ENCODE measurements at places on chromosomes 16 and 17. TPM values are rescaled to one million over a fixed set of nuclear protein-coding genes. Genes with fewer than 3 reads are reported as not detected.

SIAH1 gene
- total RNA-seq: 18.3 TPM

HSD11B2 gene
- total RNA-seq: 2.8 TPM

KCNJ12 gene
- total RNA-seq: not detected

KRTAP9-4 gene
- total RNA-seq: not detected

EVI2B gene
- 16.5 TPM for total RNA-seq

DNA sequence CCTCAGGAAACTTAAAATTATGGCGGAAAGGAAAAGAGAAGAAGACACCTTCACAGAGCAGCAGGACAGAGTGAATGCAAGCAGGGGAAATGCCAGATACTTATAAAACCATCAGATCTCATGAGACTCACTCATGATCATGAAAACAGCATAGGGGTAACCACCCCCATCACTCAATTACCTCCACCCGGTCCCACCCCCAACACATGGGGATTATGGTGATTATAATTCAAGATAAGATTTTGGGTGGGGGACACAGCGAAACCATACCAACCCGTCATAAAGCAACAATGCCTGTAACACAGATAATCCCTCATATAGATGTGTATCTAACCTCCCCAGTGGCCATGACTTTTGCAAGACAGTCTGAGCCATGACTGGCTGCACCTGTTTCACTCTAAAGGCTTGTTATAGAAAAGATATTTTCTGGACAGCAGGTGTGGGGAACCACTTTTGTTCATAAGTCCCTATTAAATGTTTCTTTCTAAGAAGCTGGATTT lies 7.0 kb upstream of the GSDMA start:
- DNase-seq: no peak
- peaks cover 9% of the 10 kb centered on the region for H3K4me1 ChIP-seq
- H3K27ac ChIP-seq: no peak overlapping the region

GRCh38 chr17:50602836-50603235 lies 31.8 kb upstream of the ABCC3 start:
- no peak for DNase-seq
- no peak overlapping the region for H3K27ac ChIP-seq
- H3K4me1 ChIP-seq: no peaks in the 10 kb centered on the region
- no peak overlapping the region for H3K4me3 ChIP-seq

DNA sequence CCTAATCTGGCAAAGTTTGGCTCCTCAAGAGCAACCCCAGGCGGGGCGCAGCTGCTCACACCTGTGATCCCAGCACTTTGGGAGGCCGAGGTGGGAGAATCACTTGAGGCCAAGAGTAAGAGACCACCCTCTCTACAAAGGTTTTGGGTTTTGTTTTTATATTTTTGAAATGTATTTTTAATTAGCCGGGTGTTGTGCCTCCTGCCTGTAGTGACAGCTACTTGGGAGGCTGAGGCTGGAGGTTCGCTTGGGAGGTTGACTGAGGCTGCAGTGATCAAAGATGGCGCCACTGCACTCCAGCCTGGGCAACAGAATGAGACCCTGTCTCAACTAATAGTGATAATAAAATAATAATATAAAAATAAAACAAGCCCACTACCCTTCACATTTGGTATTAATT lies 756 bp upstream of the USP7 start:
- peaks cover 31% of the 10 kb centered on the region for H3K4me1 ChIP-seq
- peaks cover 18% of the 10 kb centered on the region for H3K36me3 ChIP-seq
- no peak for DNase-seq
- H3K27ac ChIP-seq: no peak overlapping the region
- peaks cover 5% of the 10 kb centered on the region for H3K27me3 ChIP-seq

- peaks cover 23% of the 10 kb centered on the region for H3K36me3 ChIP-seq
- peak within 1 kb of the TSS; percentile 89 for H3K27ac ChIP-seq
- H3K4me3 ChIP-seq: peak within 1 kb of the TSS; percentile 83
- H3K4me1 ChIP-seq: peaks cover 77% of the 10 kb centered on the region
These were observed at the start of gene SNX20 for GRCh38 chr16:50681021-50681885. Gene SNX20 (minus strand): TSS chr16:50681312. CDS start chr16:50677526, 3,786 bp downstream.

DNA sequence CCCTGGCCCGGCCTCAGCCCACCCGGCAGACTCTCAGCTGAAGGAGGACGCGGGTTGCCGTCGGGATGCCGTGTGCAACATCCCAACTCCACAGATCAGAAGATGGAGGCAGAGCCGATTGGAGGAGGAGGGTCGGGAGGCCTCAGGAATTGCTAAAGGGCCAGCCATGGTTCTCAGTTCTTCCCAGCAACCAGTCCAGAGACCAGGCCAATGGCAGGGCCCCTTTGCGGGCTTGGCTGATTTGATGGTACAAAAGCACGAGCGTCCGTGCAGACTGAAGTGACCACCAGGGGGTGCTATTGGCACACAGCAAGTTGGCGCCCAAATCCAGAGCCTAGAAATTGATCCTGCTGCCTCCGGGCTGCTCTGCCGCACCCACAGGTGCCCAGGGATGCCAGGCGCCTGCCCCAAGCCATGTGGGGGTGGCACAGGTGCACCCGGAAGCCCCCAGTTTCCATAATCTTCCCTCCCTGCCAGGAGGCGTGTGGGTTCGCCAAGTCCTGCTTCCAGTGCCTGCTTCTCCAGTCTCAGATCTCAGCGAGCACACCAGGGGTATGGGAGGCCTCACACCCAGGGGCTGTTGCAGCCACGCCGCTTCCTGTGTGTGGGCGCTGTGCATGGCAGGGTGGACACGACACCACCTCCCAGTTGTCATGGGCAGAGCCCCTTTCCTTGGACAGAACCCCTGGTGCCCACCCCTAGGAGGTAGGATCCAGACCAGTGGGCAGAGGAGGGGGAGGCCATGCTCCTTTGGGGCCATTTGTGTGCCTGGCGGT lies 7.1 kb upstream of the TEX19 start:
- no peaks in the 10 kb centered on the region for H3K4me1 ChIP-seq
- H3K27ac ChIP-seq: no peak overlapping the region
- no peak overlapping the region for H3K4me3 ChIP-seq
- peak; percentile 78 for DNase-seq
- H3K27me3 ChIP-seq: peaks cover 4% of the 10 kb centered on the region

- H3K27ac ChIP-seq: no peak overlapping the region
- H3K4me1 ChIP-seq: peaks cover 2% of the 10 kb centered on the region
- no peaks in the 10 kb centered on the region for H3K27me3 ChIP-seq
- no peak overlapping the region for H3K4me3 ChIP-seq
These were observed 24.2 kb upstream of the NXPH3 start for GRCh38 chr17:49551221-49552069.

DNA sequence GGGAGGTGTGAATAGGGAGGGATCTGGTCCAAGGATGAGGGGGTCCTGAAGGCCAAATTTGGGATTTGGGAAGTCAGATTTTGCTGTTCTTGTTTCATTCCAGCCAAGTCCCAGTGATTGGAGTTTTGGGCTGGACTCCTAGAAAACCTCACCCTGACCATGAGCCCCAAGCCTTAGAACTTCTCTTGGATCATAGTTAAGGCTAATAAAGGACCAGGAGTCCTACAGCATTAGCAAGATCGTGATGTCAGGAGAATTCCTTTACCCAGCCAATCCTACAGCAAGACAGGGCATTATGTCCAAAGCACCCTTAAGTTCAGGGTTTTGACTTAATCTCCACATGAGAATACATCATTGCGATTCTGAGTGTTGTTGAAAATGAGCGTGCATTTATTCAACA lies 85.0 kb downstream of the SOX9 start:
- H3K4me1 ChIP-seq: no peaks in the 10 kb centered on the region
- H3K27me3 ChIP-seq: peaks cover 15% of the 10 kb centered on the region
- H3K4me3 ChIP-seq: no peak overlapping the region
- no peak for DNase-seq
- no peak overlapping the region for H3K27ac ChIP-seq

GRCh38 chr17:11459861-11460331 lies 138.4 kb upstream of the DNAH9 start:
- DNase-seq: no peak
- H3K4me3 ChIP-seq: no peak overlapping the region
- no peak overlapping the region for H3K27ac ChIP-seq
- no peaks in the 10 kb centered on the region for H3K36me3 ChIP-seq
- H3K27me3 ChIP-seq: no peaks in the 10 kb centered on the region

DNA sequence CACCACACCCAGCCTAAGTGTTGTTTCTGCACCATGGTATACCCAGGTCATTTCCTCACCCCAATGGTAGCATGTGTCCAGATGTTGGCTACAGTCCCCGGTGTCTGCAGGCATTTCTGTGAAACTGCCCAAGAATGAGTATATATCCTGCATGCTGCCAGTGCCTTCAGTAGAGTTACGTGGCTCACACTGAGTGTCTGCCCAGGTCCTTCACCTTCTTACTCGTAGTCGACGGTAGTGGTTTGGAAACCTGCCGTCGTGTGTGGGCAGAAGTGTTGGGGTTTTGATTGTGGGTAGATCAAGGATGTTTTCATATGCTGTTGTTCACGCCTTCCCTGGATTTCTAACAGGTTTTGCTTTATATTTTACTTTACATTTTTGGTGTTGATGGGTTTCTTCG lies 16.8 kb downstream of the TCF25 start:
- H3K27me3 ChIP-seq: no peaks in the 10 kb centered on the region
- DNase-seq: peak; percentile 57
- H3K4me1 ChIP-seq: peaks cover 10% of the 10 kb centered on the region

DNA sequence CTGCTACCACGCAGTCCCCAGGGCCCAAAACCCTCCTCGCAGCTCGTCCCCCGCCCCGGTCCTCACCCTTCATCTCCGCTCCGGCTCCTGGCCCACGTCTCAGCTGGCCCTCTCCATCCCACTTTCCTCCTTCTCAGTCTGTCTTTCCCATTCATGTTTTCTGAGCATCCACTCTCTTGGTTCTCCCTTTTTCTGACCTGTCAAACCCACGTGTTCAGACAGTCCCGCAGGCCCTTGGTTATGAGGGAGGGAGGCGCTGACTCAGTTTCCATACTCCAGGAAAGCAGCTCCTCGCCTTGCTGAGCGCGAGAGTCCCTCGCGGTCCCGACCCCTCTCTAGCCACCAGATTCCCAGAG lies 392 bp upstream of the HID1 start:
- H3K4me3 ChIP-seq: peak overlapping the region; percentile 84
- no peaks in the 10 kb centered on the region for H3K36me3 ChIP-seq
- no peak overlapping the region for H3K27ac ChIP-seq

Data from activated naive CD8-positive, alpha-beta T cell treated with anti-CD3 and anti-CD28 coated beads for 36 hours (primary cell).